ENCODE measurements at places on chromosomes 12 and 14. TPM values are rescaled to one million over a fixed set of nuclear protein-coding genes. Genes with fewer than 3 reads are reported as not detected.

Gene HCFC2
- polyA plus RNA-seq: 8.7 TPM

Gene IGF1
- polyA plus RNA-seq: not detected

Gene SPTLC2
- 15.9 TPM for polyA plus RNA-seq

Gene TESPA1
- 0.61 TPM for polyA plus RNA-seq

DNA sequence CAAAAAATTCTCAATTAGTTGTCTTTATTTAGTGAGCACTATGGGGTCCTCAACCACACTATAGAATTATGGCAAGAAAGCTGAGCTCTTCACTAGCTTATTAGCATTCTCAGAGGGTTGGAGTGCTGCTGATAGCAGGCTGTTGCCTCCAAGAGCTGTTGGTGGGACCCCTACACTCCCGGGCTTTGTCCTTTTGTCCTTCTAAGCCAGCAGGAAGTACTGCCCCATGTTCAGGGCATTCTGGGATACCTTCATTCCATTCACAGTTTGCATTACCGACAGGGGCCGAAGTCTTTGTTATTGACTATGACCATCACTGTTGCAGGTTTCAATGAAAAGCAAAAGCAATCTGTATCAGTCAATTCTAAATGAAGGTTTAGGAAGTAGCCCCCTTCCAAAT, 89.5 kb upstream of the OTX2 start:
- H3K27me3 ChIP-seq: no peaks in the 10 kb centered on the region
- H3K36me3 ChIP-seq: no peaks in the 10 kb centered on the region
- no peak overlapping the region for H3K4me3 ChIP-seq

DNA sequence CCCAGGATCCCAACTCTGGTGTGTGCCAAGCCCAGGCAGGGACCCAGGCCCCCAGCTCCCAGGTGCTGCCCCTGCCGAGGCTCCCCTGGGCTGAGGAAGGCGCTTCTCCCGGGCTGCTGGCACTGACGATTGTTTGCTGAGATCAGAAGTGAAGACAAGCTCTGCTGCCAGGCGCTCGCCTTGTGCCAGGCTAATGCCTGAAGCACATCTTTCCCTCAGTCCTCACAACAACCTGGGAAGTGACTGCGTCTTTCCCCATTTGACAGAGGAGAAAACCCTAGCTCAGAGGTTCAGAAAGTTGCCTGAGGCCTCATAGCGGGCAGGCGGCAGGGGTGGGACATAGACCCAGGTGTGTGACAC, 36.8 kb downstream of the ANKRD9 start:
- DNase-seq: no peak
- H3K4me1 ChIP-seq: no peaks in the 10 kb centered on the region
- H3K27ac ChIP-seq: no peak overlapping the region
- no peak overlapping the region for H3K4me3 ChIP-seq
- H3K27me3 ChIP-seq: no peaks in the 10 kb centered on the region
- peaks cover 20% of the 10 kb centered on the region for H3K36me3 ChIP-seq

GRCh38 chr12:125455556-125455955, 390.3 kb downstream of the AACS start:
- no peaks in the 10 kb centered on the region for H3K36me3 ChIP-seq
- no peaks in the 10 kb centered on the region for H3K27me3 ChIP-seq
- DNase-seq: no peak
- H3K27ac ChIP-seq: no peak overlapping the region
- H3K4me1 ChIP-seq: no peaks in the 10 kb centered on the region

- H3K4me1 ChIP-seq: no peaks in the 10 kb centered on the region
- H3K36me3 ChIP-seq: no peaks in the 10 kb centered on the region
- DNase-seq: no peak
Observed at GRCh38 chr12:2759733-2760132, 35.0 kb upstream of the FKBP4 start.

DNA sequence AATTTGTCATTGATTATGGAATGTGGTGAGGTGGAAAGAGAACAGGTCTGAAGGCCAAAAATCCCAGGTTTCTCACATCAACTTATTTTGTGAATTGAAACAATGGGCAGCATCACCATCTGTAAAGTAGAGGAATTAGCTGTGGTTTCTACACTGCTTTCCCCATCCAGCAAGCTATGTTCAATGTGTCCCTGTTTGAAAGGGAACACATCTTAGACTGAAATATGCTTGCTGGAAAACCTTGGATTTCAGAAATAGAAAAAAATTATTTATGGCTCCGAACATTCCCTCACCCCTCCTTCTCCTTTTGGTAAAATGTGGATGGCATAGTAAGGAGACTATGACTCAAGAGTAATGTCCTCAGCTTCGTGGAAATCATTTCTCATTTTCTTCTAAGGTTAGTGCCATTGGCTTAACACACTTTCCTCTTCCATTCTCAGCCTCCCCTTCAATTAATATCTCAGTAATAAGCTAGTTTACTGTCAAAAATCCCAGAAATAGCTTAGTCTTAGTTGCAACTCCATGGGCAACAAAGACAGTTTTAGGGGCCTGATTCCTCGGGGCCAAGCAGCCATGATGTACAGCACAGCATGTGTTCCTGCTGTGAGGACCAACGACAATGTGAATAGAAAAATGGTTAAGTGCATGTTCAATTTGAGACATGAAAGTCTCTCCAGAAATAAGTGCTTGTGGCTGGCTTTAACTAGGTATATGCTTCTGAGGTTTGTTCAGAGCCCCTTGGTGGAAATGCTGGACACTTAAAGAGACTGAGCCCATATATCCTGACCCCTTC, 205.8 kb upstream of the SLC38A2 start:
- no peaks in the 10 kb centered on the region for H3K4me1 ChIP-seq
- no peak for DNase-seq
- H3K36me3 ChIP-seq: no peaks in the 10 kb centered on the region
- H3K27ac ChIP-seq: no peak overlapping the region
- no peak overlapping the region for H3K4me3 ChIP-seq

DNA sequence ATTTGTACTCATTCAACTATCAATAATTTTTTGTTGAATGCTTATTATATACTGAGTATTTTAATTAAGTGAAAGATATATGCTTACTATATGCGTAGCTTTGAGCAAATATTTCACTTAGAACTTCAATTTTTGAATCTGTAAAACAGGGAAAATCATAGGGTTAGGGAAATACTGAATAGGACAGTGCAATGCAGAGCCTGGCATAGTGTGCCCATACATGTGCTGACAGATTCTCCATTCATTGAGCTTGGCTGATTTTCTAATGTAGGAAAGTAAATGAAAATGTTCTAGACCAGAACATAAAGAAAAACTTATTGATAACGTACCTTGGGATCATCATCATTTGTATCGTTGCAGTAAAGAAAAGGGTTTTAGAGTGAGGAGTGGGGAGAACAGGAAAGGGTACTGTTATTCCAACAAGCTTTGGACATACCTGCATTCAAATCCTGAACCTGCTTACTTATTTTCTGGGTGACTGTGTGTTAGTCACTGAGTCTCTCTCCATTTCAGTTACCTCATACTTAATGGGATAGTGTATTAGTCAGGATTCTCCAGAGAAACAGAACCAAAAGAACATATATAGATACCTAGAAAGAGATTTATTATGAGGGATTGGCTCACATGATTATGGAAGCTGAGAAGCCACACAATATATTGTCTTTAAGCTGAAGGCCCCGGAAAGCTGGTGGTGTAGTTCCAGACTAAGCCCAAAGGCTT, 436.4 kb downstream of the ADAMTS20 start:
- H3K27me3 ChIP-seq: no peaks in the 10 kb centered on the region
- no peak overlapping the region for H3K27ac ChIP-seq
- H3K36me3 ChIP-seq: no peaks in the 10 kb centered on the region

DNA sequence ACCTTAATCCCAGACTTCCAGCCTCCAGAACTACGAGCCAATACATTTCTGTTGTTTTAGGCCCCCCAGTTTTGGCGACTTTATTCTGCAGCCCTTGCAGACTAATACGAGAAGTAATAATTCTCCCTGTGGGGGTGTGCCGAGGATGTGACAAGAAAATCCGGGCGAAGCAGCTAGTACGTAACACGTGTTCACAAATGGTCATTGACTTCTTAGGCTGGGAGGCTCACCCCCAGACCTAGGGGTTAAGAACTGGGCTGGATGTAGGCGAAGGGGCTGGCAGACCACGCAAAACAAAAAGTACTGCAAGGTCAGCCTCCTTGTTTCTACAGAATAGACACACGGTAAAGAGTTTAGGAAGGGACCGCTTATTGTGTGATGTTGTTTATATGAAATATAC, 69.8 kb upstream of the ESRRB start:
- no peaks in the 10 kb centered on the region for H3K4me1 ChIP-seq
- DNase-seq: no peak
- peaks cover 6% of the 10 kb centered on the region for H3K27me3 ChIP-seq
- no peak overlapping the region for H3K4me3 ChIP-seq
- no peaks in the 10 kb centered on the region for H3K36me3 ChIP-seq

GRCh38 chr14:99728981-99729451, 44.9 kb downstream of the CYP46A1 start:
- H3K4me1 ChIP-seq: no peaks in the 10 kb centered on the region
- H3K36me3 ChIP-seq: no peaks in the 10 kb centered on the region
- H3K27me3 ChIP-seq: peaks cover 6% of the 10 kb centered on the region
- DNase-seq: no peak
- no peak overlapping the region for H3K27ac ChIP-seq
- no peak overlapping the region for H3K4me3 ChIP-seq

DNA sequence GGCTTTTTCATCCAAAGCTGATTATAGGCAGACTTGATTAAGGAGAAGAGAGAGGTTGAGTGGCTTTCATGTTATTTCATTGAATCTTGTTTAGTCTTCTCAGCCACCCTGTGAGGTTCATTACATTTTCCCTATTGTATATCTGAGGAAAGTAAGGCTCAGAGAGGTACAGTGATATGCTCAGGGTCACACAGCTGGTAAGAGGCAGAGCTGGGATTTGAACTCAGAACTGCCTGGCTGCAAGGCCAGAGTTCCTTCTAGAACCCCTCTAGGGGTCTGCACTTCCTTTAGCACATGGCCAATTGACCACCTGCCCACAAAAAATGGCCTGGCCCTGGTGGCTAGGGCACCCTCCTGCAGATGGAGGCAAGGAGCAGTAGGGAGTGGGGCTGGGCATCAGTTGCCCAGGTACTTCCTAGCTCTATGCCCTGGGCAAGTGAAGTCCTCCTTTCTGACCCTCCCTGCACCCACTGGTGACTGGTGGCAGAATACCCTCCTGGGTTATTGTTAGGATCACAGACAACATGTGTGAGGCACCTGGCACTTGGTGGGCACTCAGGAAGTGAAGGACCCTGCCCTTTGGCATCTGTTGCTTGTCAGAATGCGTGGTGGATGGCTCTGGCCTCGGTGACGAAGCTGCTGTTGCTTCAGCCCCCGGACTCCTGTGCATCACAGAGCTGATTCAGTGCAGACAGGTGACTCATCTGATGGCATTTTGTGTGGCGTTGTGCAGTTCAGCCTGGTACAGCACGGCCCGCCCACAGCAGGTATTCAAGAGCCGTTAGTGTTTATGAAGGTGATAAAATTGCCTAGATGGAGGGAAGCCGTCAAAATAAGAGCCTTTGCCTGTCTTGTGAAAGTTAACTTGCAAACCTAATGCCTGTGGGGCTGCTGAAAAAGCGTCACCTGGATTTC, 115.8 kb downstream of the SLC25A47 start:
- H3K27ac ChIP-seq: no peak overlapping the region
- H3K27me3 ChIP-seq: no peaks in the 10 kb centered on the region
- H3K4me3 ChIP-seq: no peak overlapping the region
- H3K36me3 ChIP-seq: no peaks in the 10 kb centered on the region

DNA sequence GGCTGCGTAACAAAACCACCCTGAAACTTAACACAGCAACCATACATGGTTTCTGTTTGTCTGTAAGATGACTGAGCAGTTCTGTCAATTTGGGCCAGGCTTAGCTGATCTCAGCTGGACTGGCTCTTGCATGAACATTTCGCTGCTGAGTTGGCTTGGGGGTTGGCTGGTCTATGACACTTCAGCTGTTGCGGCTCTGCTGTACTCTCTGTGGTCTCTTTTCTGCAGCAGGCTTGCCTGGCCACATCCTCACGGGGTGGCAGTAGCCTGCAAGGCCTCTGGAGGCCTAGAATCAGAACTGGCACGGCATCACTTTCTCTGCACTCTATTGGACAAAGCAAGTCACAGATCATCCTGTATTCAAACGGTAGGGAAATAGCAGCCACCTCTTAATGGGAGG, 216.2 kb downstream of the BCL11B start:
- peaks cover 1% of the 10 kb centered on the region for H3K36me3 ChIP-seq
- DNase-seq: no peak
- no peak overlapping the region for H3K27ac ChIP-seq
- no peaks in the 10 kb centered on the region for H3K4me1 ChIP-seq
- no peaks in the 10 kb centered on the region for H3K27me3 ChIP-seq

- peak within 1 kb of the TSS; percentile 73 for H3K4me3 ChIP-seq
- H3K36me3 ChIP-seq: no peaks in the 10 kb centered on the region
- H3K27ac ChIP-seq: no peak within 1 kb of the TSS
Observed at GRCh38 chr12:13196130-13196921, at the start of gene EMP1. Gene EMP1, plus strand, starts transcription at chr12:13196726. Its CDS starts 14,785 bp downstream, at chr12:13211511.

- DNase-seq: no peak
- no peaks in the 10 kb centered on the region for H3K36me3 ChIP-seq
- no peak overlapping the region for H3K4me3 ChIP-seq
- no peaks in the 10 kb centered on the region for H3K4me1 ChIP-seq
- H3K27me3 ChIP-seq: no peaks in the 10 kb centered on the region
- no peak overlapping the region for H3K27ac ChIP-seq
Observed at GRCh38 chr14:81087230-81087629, 131.8 kb downstream of the TSHR start.

- no peaks in the 10 kb centered on the region for H3K4me1 ChIP-seq
- no peaks in the 10 kb centered on the region for H3K36me3 ChIP-seq
- no peaks in the 10 kb centered on the region for H3K27me3 ChIP-seq
- DNase-seq: no peak
- H3K4me3 ChIP-seq: no peak overlapping the region
- no peak overlapping the region for H3K27ac ChIP-seq
Observed at GRCh38 chr14:96117101-96117897, 78.1 kb downstream of the C14orf132 start.

DNA sequence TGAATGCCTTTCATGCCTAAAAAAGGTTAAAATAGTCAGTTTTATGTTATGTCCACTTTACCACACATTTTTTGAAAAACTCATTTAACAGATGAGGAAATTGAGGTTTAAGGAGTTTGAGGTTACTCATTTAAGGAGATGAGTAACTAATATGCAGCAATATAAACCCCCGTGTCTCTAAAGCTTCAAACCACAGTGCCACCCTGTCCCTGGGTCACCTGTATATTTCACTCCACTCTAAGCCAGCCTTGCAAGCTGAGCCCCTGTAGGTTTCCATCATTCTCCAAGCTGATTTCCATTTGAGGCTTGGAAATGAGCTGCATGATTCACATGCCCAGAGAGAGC, 64.4 kb downstream of the NUAK1 start:
- H3K4me1 ChIP-seq: no peaks in the 10 kb centered on the region
- no peak overlapping the region for H3K4me3 ChIP-seq
- no peaks in the 10 kb centered on the region for H3K27me3 ChIP-seq

GRCh38 chr12:120783197-120783596, 57.6 kb downstream of the ACADS start:
- no peaks in the 10 kb centered on the region for H3K27me3 ChIP-seq
- H3K36me3 ChIP-seq: peaks cover 50% of the 10 kb centered on the region
- no peak overlapping the region for H3K27ac ChIP-seq
- peak; percentile 66 for DNase-seq
- peaks cover 11% of the 10 kb centered on the region for H3K4me1 ChIP-seq

GRCh38 chr14:57870686-57871457, 5.0 kb upstream of the SLC35F4 start:
- H3K4me1 ChIP-seq: no peaks in the 10 kb centered on the region
- no peaks in the 10 kb centered on the region for H3K36me3 ChIP-seq
- DNase-seq: no peak
- no peak overlapping the region for H3K27ac ChIP-seq
- H3K27me3 ChIP-seq: peaks cover 13% of the 10 kb centered on the region

GRCh38 chr14:96398921-96399320, 7.0 kb downstream of the AK7 start:
- no peak for DNase-seq
- H3K27me3 ChIP-seq: no peaks in the 10 kb centered on the region
- no peak overlapping the region for H3K4me3 ChIP-seq
- H3K27ac ChIP-seq: no peak overlapping the region

All from CD14-positive monocyte (primary cell).